NCI-H1105 (cell line): ENCODE measurements at places on chromosomes 7 and 10.

DNA sequence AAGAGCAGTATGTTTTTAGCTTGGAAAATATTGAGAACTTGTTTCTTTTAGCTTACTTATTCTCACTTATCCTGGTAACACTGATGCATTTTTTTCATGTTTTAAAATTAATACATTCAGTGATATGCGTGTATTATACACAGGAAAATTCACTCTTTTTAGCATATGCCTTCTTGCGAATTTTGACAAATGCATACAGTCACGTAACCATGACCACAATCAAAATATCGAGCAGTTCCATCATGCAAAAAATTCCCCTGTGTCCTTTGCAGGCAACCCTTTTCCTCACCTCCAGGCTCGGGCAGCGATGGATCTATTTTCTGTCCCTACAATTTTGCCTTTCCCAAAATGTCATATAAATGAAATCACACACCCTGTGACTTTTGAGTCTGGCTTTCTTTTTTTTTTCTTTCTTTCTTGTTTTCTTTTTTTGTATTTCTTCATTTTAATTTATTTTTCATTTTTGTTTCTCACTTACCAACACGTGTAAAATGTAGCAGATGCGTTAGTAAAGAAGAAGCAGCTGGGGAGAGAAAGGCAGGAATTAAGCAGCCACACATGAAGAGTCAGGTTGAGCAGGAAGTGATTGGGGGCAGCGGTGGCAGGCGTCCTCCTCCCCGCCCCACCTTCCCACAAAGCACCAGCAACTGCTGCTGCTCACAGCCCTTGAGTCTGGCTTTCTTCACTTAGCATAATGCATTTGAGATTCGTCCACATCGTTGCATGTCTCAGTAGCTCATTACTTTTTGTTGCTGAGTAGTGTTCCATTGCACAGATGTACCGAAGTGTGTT lies 29.9 kb downstream of the ADRB1 start:
- DNase-seq = no peak

DNA sequence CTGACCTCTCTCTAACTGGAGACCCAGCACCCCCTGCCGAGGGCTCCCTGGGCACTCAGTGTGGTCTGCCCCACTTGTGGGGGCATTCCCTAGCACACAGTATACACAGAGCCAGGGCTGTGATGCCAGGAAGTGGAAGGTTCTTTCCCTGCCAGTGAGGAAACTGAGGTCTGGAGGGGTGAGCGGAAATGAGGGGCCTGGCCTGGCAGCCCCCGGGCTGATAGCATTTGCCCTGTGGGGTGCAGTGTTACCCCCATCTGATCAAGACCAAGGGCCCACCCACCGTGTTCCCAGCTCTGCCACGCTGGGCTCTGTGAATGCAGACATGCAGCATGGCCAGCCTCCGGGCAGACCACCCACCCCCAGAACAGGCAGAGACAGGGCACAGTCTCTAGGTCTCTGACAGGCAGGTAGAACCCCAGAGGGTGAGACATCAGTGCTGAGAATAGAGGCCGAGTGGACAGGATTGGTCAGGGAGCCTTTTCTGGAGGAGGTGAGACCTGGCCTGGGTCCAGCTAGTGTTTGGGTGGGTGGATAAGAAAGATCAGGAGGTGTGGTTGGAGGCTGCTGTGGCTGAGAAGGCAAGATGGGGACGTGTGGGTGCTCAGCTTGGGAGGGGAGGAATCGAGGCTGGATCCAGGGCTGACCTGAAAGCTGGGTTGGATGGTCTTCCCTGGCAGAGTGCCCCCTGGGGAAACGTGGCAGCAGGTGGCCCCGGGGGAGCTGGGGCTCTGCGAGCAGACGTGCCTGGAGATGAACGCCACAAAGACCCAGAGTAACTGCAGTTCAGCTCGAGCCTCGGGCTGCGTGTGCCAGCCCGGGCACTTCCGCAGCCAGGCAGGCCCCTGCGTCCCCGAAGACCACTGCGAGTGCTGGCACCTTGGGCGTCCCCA lies 10.8 kb upstream of the ZNF862 start:
- DNase-seq = no peak

DNA sequence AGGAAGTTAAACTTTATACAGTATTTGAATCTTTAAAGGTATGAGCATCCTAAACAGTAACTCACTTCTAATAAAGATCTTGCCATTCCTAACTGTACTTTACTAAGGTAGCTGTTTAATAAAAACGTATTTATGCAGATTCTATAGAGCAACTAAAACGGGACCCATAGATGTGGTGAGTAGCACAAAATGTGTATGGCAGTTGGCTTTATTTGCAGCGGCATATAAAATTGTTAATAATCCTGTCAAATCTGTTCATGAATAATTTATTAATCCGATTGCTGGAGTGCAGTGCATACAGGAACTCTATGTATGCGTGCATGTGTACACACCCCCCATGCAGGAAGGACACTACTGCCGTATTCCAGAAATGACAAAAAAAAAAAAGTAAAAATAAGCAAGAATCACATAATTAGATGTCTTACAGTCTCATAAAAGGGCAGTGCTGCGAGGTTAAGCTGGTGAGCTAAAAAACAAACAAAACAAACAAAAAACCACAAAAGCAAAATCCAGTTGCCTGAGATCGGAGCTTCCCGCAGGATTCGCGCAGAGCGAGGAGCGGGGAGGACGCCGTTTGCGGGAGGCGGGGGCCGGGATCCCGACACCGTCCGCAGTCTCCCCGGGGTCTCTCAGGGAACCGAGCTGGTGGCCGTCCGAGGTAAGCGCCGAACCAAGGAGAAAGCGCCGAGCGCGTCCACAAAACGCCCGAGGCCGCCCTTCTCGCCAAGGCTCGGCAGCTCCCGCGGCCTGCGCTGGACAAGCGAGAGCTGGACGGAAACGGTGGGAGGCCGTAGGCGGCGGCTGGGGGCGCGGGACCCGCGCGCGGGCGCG lies 518 bp upstream of the COMMD3 start:
- DNase-seq = no peak

GRCh38 chr7:98054585-98054984 lies 52.1 kb upstream of the LMTK2 start:
- DNase-seq = no peak
